Hematopoietic multipotent progenitor cell (in vitro differentiated cells): ENCODE measurements at places on chromosomes 6 and 20. TPM values are rescaled to one million over a fixed set of nuclear protein-coding genes. Genes with fewer than 3 reads are reported as not detected.

Gene DLK2
- 0.27 TPM for total RNA-seq

Gene PMEPA1
- 1.9 TPM for total RNA-seq

Gene SCGN
- not detected for total RNA-seq

Gene POPDC3
- not detected for total RNA-seq

Gene TMEM151B
- total RNA-seq = under 0.01 TPM

Gene PAX1
- under 0.01 TPM for total RNA-seq

Gene MYBL2
- 7.5 TPM for total RNA-seq

Gene TNNC2
- total RNA-seq = 1.1 TPM

Gene GGTLC1
- total RNA-seq = not detected

Gene CRYBG1
- 9.7 TPM for total RNA-seq

Gene KIF25
- total RNA-seq = not detected

Gene RAET1L
- not detected for total RNA-seq

Gene CDSN
- under 0.01 TPM for total RNA-seq

Gene SOX4
- total RNA-seq = 90.2 TPM

Gene CALHM6
- 77.8 TPM for total RNA-seq

Gene MAFB
- 0.27 TPM for total RNA-seq
